ENCODE measurements at places on chromosomes 1 and 21.

- DNase-seq = no peak
These were observed 953 bp upstream of the NDUFS2 start for GRCh38 chr1:161200992-161201835.

DNA sequence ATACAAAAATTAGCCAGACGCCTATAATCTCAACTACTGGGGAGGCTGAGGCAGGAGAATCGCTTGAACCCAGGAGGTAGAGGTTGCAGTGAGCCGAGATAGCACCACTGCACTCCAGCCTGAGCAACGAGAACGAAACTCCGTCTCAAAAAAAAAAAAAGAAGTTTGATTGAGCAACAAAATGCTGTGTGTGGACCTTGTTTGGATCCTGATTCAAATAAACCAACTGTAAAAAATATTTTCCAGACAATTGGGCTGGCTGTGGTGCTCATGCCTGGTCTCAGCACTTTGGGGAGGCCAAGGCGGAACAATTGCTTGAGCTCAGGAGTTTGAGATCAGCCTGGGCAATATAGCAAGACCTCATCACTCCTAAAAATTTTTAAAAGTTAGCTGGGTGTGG lies 16.8 kb downstream of the PTAFR start:
- no peak for DNase-seq

DNA sequence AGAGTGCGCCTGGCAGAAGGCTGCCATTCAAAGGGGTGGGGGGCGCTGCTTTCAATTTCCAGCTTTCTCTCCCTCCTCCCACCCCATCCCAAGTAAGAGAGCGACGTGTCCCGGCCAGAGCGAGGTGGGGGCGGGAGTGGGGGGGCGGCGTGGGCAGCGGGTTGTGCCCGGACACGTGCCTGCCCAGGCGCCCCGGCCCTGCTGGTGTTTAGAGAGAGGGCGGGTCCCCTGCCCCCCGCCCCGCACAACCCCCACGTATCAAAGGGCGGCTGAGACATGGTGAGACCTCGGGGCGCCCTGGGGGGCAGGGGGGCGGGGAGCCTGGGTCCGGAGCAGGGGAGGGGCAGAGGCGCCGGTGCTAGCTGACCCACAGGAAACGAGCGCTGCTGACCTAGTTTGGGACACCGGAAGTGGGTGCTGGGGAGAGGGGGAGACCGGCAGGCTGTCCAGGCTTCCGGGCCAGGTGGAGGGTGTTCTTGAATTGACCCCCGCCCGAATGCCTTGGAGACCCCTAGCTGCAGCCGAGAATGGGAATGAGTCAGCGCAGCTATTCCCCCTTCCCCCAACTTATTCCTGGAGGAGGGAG lies 1.3 kb downstream of the ZBTB7B start:
- DNase-seq = no peak

DNA sequence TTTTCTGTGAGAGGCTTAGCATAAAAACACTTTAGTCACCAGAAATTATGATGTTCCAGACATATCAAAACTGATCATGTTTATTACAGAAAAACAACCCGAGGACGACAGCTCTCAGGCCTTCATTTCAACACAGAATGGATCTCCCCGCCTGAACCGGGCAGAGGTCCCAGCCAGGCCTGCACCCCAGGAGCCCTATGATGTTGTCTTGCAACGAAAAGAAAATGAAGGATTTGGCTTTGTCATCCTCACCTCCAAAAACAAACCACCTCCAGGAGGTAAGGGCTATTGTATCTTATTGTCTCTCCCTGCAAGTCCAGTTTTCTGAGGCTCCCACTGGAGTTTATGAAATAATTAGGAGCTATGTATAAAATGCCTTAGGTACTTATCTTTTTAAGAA lies 105.5 kb downstream of the PHTF1 start:
- no peak for DNase-seq

GRCh38 chr1:207335695-207336363 lies 14.4 kb downstream of the CD55 start:
- DNase-seq = no peak

- DNase-seq = no peak
These were observed 54.6 kb upstream of the PRDX6 start for GRCh38 chr1:173422456-173422976.

- no peak for DNase-seq
These were observed 3.9 kb upstream of the ACKR1 start for GRCh38 chr1:159200769-159201168.

DNA sequence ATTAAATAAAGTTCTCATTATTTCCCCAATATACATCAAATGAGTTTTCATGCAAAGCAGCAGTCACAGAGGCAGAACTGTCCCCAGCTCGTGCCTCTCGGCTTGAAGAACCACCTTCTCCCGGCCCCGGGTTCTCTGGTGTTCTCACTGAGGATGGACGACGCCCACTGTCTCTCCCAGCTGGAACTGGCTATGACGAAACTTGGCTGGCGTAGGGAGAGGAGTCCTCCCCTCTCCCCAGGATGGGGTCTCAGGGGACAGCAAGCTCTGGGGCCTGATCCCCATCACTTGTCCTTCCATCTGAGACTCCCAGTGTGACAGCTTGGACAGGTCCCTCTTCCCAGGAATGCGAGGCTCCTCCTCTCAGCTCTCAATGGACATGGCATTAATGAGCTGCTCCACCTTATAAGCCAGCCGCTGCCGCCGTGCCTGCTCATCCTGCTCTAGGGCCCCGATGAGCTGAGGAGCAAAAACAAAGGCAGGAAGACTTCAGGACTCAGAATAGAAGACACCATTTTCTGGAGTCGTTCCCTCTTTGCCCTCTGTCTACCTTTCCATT lies 116.0 kb upstream of the CD34 start:
- DNase-seq = no peak

DNA sequence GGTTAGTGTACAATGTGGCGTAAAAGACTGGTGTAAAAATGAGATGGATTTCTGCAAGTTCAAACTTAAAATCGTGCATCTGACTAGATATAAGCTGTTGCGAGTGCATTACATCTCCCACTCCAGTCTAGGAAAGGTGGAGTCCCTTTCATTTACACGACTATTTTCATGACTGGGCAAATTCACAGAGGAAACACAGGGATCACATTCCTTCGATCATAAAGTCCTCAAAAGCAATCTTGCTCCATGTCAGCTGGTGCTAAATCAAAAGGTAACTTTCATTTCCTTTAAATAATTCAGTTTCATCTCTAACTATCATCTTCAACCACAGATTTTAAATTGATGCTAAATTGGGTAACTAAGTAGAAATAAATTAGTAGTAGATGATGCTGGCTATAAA lies 100.0 kb downstream of the HLCS start:
- DNase-seq = no peak

- no peak for DNase-seq
These were observed 14.4 kb upstream of the IFI6 start for GRCh38 chr1:27686223-27686990.

DNA sequence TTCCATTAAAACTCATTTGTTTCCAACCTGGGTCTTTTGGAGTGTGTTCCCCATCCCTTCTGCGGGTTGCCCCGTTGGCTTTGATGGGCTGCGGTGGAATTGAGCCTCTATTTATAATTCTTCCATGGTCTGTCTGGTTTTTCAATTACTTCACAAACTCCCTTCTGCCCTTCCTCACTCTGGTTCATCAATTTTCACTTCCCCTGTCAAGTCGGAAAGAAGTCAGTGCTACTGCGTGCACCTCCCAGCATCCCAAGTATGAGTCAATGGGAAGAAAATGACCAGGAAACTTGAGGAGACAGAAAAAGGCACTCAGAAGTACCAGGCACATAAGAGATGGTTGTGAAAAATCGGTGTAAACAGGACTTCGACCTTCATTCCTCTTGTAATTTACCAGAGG lies 126.2 kb downstream of the KAZN start:
- no peak for DNase-seq

- no peak for DNase-seq
These were observed 123.4 kb downstream of the HLX start for GRCh38 chr1:221002601-221003000.

DNA sequence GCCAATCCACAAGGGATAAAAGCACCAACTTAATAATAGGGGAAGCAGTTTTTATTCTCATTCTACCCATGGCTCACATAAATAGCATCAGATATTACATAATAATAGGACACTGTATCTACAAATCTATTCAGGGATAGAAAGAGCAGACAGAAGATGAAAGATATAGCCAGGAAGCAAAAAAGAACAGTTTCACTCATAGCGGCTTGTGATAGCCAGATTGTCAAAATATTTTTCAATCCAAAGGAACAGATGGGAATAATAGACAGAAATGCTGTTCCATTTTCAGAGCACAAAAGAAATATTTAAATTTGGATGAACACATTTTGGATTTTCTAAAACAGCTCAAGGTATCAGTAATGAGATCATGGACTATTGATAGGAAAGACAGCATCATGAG lies 232.5 kb upstream of the GREM2 start:
- DNase-seq = no peak

DNA sequence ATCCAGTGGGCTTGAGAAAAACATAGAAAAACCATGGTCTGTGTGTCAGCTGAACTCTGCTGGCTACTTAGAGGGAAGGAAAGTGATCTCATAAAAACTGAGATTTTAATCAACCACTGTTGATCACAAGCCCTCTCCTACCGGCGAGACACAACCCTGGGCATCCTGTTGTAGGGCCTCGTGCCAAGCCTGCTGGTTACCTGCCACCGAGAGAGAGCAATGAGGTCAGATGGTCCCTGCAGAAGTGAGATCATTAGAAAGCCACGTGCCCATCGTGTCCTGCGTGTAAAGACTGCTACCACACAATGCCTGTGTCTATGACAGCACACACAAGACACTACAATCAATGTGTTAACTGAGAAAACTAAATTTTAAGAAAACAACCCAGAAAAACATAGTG lies 41.7 kb upstream of the GPR153 start:
- DNase-seq = no peak

- no peak for DNase-seq
These were observed 126.6 kb downstream of the ACTL8 start for GRCh38 chr1:17881761-17882160.

- no peak for DNase-seq
These were observed 104.2 kb upstream of the IPO9 start for GRCh38 chr1:201724766-201725118.

DNA sequence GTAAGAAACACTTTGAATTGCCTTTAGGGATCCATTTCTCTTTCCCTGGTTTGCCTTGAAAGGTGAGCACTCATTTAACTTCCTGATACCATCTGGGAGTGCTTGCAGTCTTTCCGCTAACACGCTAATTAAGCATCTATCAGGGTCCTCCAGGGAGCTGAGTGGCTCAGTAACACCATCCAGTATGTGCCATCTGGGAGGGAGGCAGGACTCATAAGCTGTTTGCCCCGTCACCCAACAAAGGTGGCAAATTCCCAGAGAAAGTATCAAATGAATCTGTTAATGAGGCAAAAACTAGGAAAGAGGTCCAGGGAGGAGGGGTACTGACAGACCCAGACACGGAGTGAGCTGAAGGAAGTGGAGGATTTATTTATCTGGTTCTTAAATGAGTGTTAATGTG lies 430.9 kb downstream of the HLX start:
- no peak for DNase-seq

GRCh38 chr1:61181067-61182038 lies 99.0 kb downstream of the NFIA start:
- DNase-seq = no peak

DNA sequence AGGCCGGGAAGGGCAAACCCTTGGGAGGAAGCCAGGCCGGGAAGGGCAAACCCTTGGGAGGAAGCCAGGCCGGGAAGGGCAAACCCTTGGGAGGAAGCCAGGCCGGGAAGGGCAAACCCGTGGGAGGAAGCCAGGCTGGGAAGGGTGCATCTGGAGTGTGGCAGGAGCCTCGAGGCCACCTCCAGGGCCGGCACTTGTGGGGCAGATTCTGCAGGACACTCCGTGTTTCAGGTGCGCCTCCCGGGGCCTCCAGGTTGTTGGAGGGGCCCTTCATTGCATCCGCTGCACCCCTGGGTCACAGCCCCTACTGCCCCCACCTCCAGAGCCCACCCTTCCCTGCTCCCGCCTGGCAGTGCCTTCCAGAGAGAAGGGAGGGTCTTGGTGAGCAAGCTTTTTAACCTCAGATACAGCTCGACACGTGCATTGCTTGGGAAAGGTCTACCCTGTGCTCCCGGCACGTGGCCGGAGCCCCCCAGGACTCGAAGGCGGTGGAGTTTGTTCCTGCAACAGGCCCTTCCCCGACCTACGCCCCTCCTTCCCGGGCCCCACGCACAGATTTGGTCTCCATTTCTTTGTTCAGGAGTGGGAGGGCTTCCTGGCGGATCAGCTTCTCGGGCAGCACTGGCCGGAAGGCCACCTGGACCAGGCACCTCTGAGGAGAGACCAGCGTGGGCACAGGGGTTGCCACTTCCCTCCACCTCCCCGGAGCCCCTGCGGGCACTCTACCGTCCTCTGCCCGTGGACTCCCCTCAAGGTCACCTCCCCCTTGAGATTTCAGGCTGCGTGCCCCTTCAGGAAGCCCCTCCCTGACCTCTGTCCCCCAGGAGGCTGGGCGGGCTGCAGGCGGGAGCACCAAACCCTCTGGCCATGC lies 9.4 kb upstream of the TMEM52 start:
- no peak for DNase-seq

- no peak for DNase-seq
These were observed 109.6 kb upstream of the BMP8A start for GRCh38 chr1:39381839-39382238.

- no peak for DNase-seq
These were observed 28.5 kb downstream of the RASSF5 start for GRCh38 chr1:206535853-206536188.

All from stimulated activated CD8-positive, alpha-beta memory T cell treated with anti-CD3 and anti-CD28 coated beads, Interleukin-7, amount 100 ng/mL, for 1 hour (primary cell).